ENCODE measurements at places on chromosomes 5 and 9.
A peak's percentile ranks its signal among the peaks of the same experiment; 100 is the strongest.

DNA sequence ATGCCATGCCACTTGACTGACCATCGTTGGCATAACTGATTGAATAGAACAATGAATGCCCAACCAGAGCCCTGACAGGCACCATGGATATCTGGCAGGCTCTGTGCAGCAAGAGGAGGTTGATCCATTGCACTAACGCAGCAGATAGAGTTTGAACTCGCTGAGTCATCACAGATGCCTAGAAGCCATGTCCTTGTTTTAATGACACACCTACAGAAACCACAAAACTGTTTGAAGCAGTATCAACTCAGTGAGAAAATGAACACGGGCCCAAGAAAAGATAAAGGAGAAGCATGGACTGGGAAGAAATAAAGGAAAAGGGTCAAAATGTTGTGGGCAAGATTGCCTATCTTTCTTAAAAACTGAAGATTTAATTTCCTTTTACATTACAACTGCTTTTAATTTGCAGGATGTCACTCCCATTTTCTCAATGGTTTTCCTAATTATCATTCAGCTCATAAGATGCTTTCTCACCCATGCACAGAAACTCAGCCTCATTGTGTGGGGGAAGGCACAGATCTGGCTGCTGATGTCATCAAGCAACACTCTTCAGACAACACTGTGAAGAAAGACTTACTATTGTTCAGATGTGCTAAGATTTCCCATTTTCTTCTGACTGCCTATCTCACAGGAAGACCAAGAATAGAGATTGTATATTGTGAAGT lies 129.0 kb downstream of the PIK3R1 start:
- DNase-seq = peak; percentile 19

- peak; percentile 58 for DNase-seq
Measured at GRCh38 chr5:135466178-135467050, 14.3 kb upstream of the TIFAB start.

GRCh38 chr5:158462349-158463114 lies 603.6 kb upstream of the CLINT1 start:
- DNase-seq = no peak

GRCh38 chr9:93644397-93645088 lies 68.2 kb downstream of the PHF2 start:
- DNase-seq = no peak

- DNase-seq = no peak
Measured at GRCh38 chr5:53476531-53477480, 3.6 kb upstream of the FST start.

- DNase-seq = no peak
Measured at GRCh38 chr5:116454417-116454927, 120.2 kb downstream of the SEMA6A start.

DNA sequence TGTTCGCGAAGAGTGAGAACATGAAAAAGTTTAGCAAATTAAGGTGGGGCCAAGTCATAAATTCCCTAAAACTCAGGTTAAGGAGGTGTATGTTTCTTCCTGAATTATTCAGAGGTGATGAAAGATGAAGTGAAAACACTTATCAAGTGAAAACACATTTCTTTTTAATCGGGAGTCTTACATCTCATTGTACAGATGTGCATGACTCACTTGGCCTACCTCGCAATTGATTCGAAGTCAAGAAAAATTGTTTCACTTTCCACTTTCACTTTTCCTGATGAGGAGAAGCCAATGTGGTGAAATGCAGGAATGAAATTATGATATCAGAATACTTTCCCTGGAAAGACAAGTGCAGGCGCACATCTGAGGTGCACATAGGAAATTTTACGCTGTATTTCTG lies 78.7 kb downstream of the SLC25A46 start:
- DNase-seq = no peak

- DNase-seq = peak; percentile 80
Measured at GRCh38 chr9:122810306-122810946, 10.5 kb downstream of the OR1K1 start.

- DNase-seq = no peak
Measured at GRCh38 chr9:126375386-126375785, 48.8 kb downstream of the MVB12B start.

GRCh38 chr9:109403116-109403515 lies 82.3 kb upstream of the EPB41L4B start:
- DNase-seq = no peak

- DNase-seq = no peak
Measured at GRCh38 chr5:23208959-23209431, 298.4 kb upstream of the PRDM9 start.

DNA sequence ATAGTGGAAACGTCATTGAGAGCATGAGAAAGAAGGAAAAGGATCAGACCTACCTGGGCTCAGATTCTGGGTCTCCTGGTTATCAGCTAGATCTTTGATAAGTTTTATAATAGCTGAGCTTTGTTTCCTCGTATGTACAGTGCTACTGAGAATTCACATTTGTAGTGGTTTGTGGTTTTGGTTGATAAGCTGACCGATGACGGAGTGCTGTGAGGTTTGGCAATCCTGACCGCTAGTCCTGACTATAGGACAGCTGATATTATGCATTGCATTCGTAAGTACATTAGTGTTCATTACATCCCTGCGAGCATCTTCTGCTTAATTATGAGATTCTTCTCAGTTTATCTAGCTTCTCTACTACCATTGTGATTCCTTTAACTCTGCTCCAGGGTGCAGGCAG lies 190.7 kb upstream of the SLC27A6 start:
- no peak for DNase-seq

DNA sequence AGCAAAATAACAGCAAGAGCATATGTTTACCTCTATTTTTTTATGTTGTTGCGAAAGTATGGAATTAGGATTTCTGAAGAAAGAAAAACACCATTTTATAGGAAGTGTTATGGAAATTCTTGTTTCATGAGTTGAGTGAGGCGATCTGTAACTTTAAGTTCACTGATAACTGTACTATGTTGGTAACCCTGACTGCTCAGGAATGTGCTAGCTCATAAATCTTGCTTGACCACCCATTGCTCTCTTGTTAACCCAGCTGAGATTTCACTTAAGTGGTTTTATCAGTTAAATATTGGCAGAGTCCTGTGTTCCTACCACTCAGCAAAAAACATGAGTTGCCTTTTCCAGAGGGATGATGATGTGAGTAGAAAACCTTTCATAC lies 91.1 kb upstream of the STARD4 start:
- DNase-seq = no peak

DNA sequence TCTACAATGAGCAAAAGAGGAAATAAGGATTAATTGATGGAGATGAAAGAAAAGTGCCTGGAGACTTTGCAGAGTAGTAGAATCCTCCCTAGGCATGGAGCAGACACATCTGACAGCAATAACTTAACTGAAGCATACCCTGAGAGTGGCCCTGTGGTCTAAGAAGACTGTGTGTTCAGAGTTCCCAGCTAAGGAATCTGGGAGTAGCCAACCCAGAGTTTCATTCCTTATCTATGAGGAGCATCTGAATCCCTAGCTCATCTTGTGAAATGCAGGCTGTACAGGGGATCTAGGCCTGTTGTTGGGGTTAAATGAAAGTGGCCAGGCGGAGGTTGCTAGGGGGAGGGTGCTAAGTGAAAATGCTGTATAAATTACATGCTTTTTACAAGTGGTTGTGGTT lies 233.1 kb upstream of the FBXL7 start:
- no peak for DNase-seq

DNA sequence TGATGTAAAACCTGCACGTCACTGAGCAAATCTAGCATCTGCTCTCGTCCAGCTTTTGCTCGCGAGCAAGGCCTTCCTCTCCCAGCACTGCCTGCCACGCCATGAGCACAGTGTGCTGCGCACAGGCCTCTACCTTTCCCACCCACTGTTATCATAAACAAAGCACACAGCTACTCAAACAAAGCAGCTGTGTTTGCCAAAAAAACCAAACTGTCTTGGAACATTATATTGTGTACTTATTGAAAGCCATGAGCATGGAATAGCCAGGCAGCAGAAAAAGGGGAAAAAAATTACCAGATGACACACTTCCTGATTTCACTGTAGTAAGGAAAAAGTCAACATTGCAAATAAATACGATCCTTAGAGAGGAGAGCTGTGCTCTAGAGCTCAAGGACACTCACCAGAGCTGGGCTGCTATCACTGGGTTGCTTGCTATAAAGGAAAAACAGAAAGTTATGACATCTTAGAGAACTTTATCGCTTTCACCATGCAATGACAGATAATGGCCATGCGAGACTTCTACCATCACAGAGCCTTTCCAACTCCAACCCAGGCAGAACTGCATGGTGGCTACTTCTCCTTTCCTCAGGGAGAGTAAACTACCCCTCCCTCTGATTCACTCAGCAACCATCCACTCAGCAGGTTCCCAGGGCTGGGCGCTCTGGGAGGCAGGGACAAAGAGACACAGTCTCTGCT lies 69.6 kb downstream of the EPB41L4B start:
- DNase-seq = no peak

GRCh38 chr5:91556-92263 lies at the start of gene PLEKHG4B:
PLEKHG4B (plus strand) TSS chr5:92168; CDS start chr5:92232, 64 bp downstream.
- DNase-seq = no peak

GRCh38 chr5:40490464-40491111 lies 189.1 kb upstream of the PTGER4 start:
- no peak for DNase-seq

DNA sequence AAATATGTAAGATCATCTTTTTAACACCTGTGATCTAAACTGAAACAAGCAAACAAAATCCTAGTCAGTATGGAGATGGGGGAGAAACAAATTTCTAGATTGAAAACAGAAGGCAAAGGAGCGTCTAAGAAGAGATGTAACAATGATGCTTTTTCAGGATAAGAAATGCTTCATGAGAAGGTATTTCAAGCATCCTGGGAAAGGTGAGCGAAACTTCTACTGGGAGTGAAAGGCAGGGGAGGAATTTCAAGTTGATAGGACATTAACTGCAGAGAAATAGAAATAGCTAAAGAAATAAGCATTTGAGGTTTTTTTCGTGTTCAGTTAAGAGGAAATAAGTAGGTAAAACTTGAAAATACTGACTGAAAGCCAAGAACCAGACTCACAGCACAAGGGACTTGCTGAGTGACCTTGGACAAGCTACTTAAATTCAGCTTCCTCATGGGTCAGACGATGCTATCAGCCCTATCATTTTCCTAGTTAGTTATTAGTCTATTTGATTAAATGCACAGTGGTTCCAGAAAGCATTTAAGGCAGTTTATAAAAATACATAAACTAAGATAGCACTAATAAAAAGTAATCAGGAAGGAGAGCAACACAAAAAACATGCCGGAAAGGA lies 406.3 kb downstream of the PDE4D start:
- no peak for DNase-seq

- DNase-seq = no peak
Measured at GRCh38 chr5:85484982-85485574, 1100.4 kb upstream of the EDIL3 start.

- no peak for DNase-seq
Measured at GRCh38 chr9:123860603-123861002, 69.3 kb downstream of the DENND1A start.

- DNase-seq = no peak
Measured at GRCh38 chr9:14389146-14389545, 75.2 kb upstream of the NFIB start.

DNA sequence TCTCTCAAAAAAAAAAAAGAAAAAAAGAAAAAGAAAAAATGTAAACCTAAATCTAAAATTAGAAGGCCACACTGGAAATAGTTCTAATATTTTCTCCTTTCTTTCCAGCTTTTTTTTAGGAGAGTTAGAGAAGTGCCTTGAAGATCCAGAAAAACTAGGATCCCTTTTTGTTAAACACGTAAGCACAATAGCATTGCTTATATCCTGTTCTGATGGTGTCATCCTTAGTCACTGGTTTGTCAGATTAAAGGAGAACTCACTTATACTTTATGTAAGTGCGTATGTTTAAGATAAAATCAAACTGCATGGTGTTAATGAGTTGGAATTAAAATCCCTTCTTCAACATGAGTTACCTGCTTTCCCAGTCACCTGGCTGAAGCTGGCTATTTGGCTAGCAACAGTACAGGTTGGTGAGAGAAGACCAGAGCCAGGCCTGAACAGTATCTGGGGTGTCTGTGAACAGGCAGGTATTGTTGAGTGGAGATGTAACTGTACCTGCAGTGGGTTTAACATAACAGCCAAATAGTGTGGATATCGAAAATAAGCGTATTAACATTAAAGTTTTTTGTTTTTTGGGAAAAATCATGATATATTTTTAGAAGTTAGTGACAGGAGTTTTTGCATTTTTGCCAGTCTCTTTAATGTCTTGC lies 104.7 kb upstream of the OTULINL start:
- no peak for DNase-seq

- DNase-seq = no peak
Measured at GRCh38 chr5:130270786-130271185, 366.5 kb downstream of the CHSY3 start.

DNA sequence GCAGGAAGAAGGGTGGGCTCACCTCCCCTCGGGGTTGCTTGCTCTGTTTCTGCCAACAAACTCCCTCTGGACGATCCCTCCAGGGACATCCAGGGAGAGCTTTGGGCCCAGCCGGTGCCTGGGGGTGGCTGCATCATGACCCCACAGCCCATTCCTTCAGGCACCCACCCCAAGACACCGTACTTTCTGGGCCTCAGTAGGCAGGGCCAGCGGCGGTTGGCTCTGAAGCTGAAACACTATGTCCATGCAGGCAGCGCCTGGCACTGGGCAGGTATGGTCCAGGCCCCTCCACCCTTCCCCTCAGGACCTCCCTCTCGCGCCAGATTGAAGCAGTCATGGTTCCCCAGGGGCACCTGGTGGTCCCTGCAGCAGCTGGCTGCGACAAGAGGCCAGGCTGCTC lies 18.5 kb upstream of the SUSD3 start:
- no peak for DNase-seq

DNA sequence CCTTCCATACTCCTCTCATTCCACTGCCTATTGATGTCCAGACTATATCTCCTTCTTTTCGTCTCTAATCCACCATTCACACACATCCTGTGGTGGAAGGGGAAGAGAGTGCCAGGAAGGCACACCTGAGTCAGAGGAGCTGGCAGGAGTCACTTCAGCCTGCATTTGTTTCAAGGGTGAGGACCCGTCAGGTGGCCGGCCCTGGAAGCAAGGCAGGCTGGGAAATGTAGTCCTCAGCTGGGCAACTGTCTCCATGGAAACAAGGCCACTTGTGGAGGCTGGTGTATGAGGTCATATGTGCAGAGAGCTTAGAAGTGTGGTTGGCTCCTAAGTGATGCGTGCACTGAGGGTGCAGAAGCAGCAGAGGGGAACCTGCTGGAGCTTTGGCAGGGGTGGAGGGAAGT lies 278.4 kb downstream of the NSG2 start:
- no peak for DNase-seq

DNA sequence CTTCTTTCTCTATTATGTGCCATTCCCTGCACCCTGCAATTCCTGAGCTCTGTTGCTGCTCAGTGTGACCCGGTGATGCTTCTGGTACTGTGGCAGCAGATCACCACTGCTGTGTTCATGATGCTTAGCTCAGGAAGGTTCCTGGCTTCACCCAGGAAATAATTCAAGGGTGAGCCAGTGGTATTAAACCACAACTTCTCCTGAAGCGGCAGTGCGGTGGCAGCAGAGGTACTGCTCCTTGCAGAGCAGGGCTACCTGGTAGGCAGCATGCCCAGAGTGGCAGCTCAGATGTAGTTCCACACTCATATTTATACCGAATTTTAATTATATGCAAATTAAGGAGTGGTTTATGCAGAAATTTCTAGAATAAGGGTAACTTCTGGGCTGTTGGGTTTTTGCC lies 213.8 kb upstream of the ZNF608 start:
- DNase-seq = no peak

GRCh38 chr5:151259931-151260330 lies 6.9 kb downstream of the GM2A start:
- DNase-seq = no peak

- peak; percentile 29 for DNase-seq
Measured at GRCh38 chr9:93456504-93456903, 3.1 kb upstream of the FAM120AOS start.

All from CD4-positive, alpha-beta T cell treated with Interleukin-12 subunit alpha and Interleukin-12 subunit beta, for 1 hour (primary cell).